ENCODE measurements at places on chromosomes 3 and 15.

GRCh38 chr3:54871867-54872266, 56.0 kb downstream of the LRTM1 start:
- no peak for DNase-seq

DNA sequence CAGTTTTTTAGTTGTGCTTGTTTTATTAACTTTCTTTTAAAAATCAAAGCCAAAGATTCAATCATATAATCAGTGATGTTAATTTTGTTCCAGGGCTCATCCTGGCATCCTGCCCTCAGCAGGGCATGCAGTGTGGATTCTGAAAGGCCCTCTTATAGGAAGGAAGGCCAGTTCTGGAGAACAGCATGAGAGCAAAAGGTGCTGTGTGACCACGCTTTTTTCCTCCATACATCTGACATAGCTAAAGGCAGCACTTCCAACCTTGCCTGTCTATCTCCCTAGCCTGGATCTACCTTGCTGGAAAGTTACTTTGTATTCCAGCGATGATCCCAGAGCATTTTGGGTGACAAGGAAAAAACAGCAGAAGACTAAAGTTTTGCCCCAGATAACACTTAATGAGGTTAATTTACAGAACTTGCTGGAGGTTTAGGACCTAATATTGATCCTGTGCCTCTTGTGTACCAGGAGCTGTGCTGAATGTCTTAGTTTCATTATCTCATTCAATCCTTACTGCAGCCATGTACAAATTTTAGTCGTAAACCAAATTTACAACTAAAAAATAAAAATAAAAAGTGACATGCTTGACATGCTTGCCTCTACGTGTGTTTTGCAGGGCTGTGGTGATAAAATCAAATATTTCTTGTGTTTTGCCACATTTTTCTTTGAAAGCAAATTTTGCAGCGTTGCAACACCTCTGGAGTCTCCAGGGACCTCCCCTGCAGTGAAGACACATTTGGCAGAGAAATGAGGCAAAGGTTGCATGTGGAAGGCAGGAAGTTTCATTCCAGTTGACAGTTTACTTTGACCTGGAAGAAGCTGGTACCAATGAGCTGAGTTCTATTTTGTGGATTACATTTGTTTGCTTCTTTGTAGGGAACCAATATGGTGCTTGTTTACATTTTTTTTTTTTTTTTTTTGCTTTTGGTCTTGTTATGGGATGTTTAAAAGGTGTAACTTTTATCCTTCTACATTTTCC, 13.2 kb downstream of the IL1RAP start:
- DNase-seq = peak; percentile 59

DNA sequence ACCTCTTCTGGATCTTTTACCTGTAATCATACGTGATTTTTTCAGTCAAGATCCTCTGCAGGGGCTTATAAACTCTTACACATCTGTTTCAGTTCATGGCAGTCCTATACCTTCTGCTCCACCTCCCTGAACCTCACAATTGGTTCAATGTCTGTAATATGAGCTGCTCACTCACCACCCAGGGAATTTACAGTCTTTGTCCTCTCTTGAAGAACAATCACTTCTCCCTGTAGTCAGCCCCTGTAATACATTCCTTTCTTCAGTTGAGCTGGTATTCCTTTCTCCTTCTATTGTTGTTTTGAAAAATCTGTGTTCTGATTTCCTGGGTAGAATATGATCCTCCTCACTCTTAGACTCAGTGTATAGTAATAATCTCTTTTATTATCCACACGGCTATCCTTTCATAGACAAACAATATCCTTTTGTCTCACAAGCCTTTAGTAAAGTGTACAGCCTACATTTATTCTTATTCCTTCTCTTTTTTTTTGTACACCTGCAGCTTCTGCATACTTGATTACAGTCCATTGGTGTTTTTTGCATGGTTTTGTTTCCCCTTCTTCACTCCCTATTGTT, 101.8 kb downstream of the NECTIN3 start:
- DNase-seq = no peak

GRCh38 chr3:151124476-151124875, 39.0 kb downstream of the MED12L start:
- no peak for DNase-seq

- DNase-seq = no peak
Observed at GRCh38 chr3:124119056-124119716, 127.3 kb upstream of the ROPN1 start.

DNA sequence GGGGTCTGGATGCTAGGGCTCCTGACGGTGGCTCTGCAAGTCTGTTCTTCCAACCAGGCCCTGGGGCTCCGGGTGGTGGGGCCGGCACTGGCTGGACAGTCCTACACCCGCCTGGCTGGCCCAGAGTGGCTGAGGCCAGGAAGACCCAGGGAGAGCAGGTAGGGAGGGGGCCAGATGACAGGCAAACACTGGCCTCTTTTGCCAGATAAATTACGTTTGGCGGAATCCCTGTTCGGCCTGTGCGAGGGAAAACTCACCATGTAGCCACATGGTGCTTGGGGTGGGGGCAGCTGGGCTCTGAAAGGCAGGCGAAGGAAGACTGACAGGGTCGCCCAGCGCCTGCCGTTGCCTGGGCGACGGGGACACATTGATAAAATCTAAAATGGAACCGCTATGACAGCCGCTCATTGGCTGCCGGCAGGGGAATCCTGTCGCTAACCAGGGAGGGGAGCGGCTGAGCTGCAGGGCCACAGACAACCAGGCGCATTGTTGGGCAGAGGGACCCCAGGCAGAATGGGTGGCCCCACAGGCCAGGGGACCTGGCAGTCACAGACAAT, 30.4 kb downstream of the IQSEC1 start:
- no peak for DNase-seq

All from NCI-H345 (cell line).